DMS53 (cell line): ENCODE measurements at places on chromosomes 2 and 18.

DNA sequence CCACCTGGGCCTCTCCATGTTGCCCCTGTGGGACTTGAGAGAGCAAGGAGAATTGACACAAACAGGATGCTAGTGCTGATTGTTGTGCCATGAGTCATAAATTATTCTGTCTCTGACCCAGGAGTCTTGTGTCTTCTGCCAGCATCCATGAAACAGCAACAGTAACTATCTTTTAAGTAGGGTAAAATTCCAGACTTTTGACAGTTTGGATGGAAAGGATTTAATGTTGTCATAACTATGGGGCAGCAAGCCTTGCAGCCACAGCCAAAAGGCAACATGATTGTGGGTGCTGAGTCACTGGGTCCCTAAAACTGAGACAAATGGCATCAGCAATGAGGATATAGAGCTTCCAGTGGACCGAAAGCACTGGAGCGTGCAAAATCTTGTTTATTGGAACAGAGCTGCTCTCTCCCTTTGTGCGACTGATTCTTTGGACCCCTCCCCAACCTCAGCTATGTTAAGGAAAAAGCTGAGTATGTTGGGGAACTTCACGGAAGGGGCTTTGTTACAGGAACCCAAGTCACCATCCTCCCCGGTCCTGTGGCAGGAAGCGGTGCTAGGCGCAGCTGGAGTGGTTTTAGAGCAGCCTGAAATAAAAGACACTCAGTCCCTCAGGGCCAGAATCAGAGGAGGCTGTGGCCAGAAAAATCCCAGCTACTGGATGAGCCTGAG is 9.6 kb upstream of the ITPRIPL1 start:
- peak; percentile 44 for DNase-seq

GRCh38 chr18:31610286-31611205 is 18.9 kb downstream of the TTR start:
- DNase-seq = peak; percentile 76

DNA sequence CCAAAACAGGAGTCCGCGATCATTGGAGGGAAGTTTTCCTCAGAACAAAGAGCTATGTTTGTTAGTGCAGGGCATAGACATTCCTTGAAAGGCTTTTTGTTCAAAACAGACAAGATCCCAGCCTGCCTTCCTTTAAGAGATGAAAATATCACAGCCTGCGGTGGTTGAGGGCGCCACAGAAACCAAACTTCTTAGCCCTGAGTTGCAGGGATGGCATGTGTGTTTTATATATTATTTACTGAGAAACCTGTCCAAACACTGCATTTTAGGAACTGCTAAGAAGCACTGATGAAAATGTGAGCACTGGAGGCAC is 57.5 kb upstream of the TMEM178A start:
- DNase-seq = no peak

- peak; percentile 19 for DNase-seq
Observed at GRCh38 chr2:165627470-165627869, 158.0 kb downstream of the CSRNP3 start.

GRCh38 chr2:219510512-219511135 is 3.7 kb upstream of the ASIC4 start:
- DNase-seq = no peak

- no peak for DNase-seq
Observed at GRCh38 chr2:239806758-239807434, 218.2 kb downstream of the NDUFA10 start.

DNA sequence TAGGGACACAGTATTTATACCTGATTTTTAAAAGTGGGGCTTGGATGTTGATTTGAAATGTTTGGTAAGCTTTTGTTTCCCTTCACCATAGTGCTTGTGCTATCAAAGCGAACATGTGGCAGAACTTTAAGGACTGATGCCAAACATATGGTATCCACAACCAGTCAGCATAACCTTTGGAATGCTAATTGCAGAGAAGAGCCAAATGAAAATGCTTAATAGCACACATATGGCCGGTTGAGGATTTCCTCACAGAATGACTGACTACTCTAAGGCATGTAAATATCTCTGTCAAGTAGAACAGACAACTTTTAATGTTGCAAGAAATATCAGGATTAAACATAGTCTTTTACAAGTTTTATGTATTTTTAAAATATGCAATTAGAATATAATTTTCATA is 120.9 kb upstream of the COL3A1 start:
- DNase-seq = no peak

- DNase-seq = no peak
Observed at GRCh38 chr2:97812931-97813330, 99.6 kb downstream of the ZAP70 start.

DNA sequence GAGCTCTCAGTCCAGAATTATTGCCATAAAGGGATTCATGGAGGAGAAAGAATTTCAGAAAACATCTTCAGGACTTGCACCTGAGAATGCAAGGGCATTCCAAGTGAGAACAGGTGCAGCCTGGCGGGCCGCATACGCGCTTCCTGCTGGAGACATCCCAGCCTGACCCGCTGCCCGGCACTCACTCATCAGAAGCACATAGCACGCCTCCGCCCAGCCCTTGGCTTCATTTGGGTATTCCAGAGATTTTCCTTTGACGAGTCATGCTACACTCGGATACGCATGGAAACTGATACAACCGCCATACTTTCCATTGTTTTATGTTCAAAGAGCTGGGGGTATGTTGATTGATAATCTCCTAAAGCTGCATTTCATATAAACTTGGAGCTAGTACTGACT is 228.0 kb upstream of the ID2 start:
- DNase-seq = no peak

GRCh38 chr18:31931886-31932240 is 11.1 kb downstream of the TRAPPC8 start:
- no peak for DNase-seq

GRCh38 chr2:12979066-12979465 is 262.3 kb downstream of the TRIB2 start:
- no peak for DNase-seq

DNA sequence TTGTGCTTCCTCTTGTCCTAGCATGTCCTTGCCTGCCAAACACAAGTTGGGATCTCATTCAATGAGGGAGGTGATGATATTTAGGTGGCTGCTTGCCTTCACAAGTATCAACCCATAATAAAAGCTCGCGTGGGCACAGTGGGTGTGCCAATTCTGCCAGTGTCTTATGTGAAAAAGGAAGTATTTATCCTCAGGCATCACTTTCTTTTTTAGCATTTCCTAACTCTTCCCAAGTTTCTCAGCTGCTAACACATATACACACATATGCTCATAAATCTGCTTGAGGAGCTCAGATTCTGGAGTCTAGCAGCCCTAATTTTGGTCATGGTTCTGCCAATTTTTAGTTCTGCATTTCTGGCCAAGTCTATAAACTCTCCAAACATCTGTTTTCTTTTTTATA is 319.5 kb upstream of the HNMT start:
- no peak for DNase-seq

GRCh38 chr2:165576409-165577154 is 107.1 kb downstream of the CSRNP3 start:
- peak; percentile 67 for DNase-seq

- DNase-seq = no peak
Observed at GRCh38 chr2:36406296-36406695, 50.7 kb downstream of the CRIM1 start.

- peak; percentile 84 for DNase-seq
Observed at GRCh38 chr2:45993476-45993991, 303.7 kb upstream of the EPAS1 start.

DNA sequence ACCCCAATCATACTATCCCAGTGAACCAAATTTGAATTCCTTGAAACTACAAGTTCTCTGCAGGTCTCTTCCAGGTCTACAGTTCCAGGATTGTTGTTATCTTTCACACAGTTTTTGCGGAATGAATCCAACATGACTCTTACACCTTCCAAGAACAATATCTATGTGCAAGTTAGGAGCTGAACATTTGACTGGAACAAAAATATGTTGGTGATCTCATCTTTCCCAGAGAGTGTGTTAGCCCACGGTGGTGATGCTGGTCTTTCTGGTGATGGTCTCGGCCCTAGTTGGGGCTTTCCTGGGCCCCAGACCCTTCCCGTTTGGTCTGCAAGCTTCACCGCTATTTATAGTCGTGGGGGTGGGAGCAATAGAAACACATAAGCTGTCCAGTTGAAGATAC is 173.7 kb downstream of the TPGS2 start:
- no peak for DNase-seq

DNA sequence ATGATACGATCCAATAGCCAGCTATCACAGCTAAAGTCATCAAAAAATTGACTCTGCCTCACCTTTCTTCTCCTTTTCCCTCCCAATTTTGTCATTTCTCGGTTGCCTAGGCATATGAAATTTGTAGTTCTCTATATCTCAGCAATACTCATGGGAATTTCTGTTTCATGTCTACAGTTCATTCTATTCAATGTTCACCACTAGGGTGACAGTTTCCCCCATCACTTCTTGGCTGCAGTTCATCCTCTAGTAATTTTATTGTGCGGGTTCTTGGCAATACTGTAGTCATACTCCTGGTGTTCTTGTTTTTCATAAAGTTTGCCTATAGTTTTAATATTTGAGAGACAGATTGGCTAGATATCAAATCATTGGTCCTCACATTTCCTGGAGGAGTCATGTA is 872.2 kb upstream of the ID2 start:
- DNase-seq = no peak

DNA sequence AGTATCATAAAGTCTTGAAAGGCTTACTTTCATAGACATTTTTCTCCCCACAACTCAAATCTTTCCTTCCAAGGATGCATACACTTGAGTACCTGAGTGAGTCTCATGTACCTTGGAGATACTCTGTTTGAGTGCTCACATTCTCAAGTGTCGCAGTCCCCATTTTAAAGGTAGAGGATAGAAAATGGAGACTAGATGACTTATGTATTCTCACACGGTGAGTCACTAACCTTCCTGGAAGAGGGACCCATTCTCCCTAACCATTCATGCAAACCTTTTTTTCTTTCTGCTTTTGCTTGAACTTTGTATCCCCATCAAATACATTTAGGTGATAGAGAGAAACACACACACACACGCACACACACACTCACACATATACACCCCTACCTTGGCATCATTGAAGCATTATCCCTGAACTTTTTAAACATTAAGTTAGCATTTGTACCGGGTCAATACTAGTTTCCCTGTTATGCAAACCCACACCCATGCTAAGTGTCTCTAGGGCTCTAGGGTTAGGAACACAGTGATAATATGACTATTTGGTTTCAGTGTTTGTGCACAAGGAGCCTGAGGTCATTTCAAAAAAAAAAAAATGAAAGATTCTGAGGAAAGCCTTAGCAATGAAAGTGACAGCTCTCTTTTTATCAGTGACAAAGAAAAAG is 236.2 kb downstream of the IKZF2 start:
- DNase-seq = peak; percentile 55

GRCh38 chr2:222332116-222332515 is 33.3 kb upstream of the PAX3 start:
- no peak for DNase-seq

- DNase-seq = peak; percentile 5
Observed at GRCh38 chr18:23067236-23067635, 68.0 kb upstream of the CABLES1 start.

DNA sequence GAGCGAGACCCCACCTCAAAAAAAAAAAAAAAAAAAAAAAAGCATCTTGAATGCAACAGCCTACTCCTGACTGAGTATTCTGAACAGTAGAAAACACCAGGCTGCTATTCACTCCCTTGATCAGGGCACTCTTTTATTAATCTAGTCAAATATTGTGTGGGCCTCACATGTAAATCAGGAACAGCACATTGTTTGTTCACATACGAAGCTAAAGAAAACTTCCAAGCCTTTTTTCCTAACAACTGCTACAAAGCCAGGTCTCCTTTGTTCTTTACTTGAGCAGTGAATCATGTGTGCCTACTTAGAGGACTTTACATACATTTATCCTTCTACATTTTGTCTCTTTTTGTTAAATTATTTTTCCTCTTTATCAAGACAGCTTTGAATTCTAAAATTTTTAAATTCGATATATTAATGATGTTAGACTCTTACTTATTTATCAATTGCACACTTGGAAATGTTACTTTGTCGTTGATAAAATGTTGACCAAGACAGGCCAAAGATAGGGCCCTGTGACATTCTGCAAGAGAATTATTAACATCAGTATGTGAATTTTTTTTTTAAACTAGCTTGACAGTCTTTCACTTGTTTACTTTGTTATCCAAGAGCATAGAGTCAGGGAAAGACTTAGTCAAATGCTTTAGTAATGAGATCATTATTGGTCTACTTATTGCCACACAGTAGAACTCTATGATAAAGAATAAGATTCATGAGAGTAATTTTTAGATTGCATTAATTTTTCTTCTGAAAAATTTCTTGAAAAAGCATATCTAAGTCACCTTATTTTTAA is 13.2 kb downstream of the SPATS2L start:
- peak; percentile 74 for DNase-seq

- DNase-seq = no peak
Observed at GRCh38 chr2:19664646-19665045, 237.1 kb downstream of the TTC32 start.

GRCh38 chr2:205357732-205358131 is 324.6 kb upstream of the NRP2 start:
- DNase-seq = no peak

DNA sequence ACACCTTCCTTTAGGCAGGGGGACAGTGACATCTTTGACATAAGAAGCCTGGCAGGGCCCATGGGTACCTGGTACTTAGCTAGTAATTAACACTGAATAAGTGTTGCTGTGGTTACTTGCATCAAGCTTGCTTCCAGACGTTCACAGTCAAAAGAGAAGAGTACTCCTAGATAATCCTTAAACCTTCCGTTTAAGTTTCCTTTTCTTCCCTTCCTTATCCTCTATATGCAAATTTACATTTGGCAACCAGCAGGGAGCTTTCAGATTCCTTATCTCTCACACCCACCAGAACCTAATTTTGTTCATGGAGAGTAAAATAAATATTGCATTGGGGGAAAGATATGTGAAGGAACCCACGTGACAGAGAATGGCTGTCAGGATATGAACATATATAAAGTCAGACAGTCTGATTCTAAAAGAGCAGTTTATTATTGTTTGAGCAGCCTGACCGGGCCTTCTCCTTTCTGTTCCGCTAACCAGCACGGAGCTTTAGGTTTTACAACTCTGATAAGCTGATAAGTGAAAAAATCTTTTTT is 7.8 kb upstream of the RAB31 start:
- no peak for DNase-seq

GRCh38 chr2:227545990-227546389 is 52.7 kb upstream of the SCYGR2 start:
- peak; percentile 32 for DNase-seq
